ENCODE measurements at places on chromosomes 7 and 10.

DNA sequence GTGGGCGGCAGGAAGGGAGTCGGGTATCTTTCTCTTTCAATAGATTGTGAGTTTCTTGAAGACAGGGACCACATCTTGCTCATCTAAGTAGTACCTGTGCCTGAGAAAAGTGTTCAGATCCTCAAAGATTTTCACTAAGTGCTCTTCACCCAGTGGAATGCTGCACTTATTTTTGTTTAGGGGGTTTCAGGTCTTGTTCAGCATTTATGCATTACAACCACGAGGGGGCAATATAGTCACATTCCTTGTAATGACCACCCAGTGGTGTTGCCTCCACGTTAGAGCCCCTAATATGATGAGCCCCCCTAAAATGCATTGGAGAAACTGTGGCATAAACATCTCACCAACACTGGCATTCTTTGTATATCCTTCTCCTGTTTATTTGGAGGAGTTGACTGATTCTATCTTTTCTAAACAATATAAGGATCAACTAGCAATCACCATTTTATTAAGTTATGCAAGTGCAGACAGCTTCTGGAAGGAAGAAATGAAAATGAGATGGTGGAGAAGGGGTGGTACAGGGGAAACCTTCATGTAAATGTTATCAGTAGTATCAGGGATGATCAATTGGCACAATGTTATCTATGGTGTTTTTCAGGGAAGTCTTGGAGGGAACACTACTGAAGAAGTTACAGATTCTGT is 3.1 kb upstream of the PAPSS2 start:
- DNase-seq: no peak

- no peak for DNase-seq
These were observed 5.3 kb upstream of the LDB3 start for GRCh38 chr10:86663046-86663345.

- DNase-seq: no peak
These were observed 24.9 kb downstream of the CYP2W1 start for GRCh38 chr7:1007901-1008300.

- DNase-seq: no peak
These were observed 250.0 kb upstream of the HGF start for GRCh38 chr7:82019551-82020475.

GRCh38 chr7:150580638-150581394 is 13.6 kb downstream of the GIMAP4 start:
- DNase-seq: no peak

- DNase-seq: no peak
These were observed 903 bp upstream of the KCNMA1 start for GRCh38 chr10:77638321-77639101.

DNA sequence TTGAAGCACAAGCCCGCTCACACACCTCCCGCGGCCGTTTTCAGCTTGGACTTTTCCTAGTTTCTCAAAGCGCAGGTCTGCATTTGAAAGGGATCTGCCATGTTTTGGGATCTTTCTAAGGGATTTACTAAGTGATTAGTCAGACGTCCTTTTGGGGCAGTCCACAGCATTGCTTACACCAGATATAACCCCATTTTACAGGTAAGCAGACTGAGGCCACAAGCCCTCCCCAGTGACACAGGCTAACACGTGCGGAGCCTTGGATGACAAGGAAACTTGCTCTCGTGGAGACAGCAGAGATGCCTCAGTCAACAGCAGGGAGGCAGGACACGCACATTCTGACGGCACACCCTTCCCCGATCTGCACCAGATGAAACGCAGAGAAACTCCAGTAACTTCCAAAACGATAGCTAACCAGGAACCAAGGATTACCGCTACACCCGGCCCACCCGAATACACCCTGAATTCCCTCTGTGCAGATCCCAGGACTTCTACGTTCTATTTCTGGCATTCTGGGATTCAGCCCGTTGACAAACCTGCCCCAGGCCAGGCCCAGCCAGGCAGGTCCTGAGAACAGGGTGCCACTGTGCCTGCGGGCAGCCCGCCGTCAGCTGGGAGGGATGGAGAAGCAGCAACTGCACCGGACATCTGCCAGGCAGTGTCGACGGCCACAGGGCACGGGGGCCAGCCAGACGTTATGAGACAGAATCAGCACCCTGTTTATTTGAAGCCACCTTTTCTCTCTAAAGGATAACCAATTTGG is 27.9 kb downstream of the FOXL3 start:
- no peak for DNase-seq

- DNase-seq: no peak
These were observed 169.9 kb upstream of the ASAH2 start for GRCh38 chr10:50421026-50421719.

GRCh38 chr7:123537026-123537642 is 2.7 kb upstream of the IQUB start:
- DNase-seq: no peak

GRCh38 chr7:116525298-116525912 is 569 bp downstream of the CAV1 start:
- no peak for DNase-seq

DNA sequence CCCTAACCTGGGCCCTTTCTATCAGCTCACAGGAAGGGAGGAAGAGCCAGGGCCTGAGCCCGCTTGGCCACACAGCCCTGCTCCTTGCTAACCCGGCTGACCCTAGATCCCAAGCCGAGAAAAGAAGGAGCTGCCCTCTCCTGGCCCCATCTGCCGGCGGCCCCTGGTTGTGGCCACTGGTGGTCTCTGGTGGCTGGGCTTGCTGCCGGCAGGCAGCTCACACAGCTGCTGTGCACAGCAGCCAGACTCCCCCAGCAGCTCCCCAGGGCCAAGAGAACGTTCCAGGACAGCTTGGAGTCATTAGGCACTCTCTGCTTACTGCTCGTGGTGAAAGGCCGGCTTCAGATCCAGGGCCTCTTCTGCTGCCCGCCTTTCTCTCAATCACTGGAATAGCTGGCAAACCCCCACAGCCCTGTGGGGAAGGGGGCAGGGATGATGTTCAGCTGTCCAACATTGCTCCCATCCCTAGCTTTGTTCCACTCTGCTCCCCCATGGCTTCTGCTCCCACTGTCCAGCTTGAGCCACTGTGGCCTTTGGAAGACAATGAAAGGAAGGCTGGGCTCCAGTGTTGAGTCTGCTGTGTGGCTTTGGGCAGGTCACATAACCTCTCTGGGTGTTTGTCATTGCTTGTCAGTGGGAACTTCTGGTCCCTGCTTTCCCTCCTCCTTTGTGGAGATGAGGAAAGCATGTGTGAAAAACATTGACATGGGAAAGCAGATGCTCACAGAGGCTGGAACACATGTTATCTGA is 35.4 kb upstream of the COL13A1 start:
- DNase-seq: no peak

- no peak for DNase-seq
These were observed 124.8 kb downstream of the PPP1R17 start for GRCh38 chr7:31811650-31812461.

DNA sequence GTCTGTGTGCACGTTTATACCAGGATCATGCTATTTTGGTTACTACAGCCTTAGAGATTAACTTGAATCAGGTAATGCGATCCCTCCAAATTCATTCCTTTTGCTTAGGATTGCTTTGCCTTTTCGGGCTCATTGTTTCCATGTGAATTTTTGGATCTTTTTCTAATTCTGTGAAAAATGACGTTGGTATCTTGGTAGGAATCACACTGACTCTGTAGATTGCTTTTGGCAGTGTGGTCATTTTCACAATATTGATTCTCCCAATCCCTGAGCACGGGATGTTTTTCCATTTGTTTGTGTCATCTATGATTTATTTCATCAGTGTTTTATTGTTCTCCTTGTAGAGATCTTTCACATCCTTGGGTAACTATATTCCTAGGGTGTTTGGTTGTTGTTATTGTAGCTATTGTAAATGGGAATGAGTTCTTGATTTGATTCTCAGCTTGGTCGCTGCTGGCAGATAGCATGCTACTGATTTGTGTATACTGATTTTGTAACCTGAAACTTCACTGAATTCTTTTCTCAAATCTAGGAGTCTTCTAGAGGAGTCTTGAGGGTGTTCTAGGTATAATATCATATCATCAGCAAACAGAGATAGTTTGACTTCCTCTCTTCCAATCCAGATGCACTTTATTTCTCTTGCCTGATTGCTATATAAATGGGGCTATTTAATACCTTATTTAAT is 18.2 kb downstream of the SNX8 start:
- DNase-seq: no peak

DNA sequence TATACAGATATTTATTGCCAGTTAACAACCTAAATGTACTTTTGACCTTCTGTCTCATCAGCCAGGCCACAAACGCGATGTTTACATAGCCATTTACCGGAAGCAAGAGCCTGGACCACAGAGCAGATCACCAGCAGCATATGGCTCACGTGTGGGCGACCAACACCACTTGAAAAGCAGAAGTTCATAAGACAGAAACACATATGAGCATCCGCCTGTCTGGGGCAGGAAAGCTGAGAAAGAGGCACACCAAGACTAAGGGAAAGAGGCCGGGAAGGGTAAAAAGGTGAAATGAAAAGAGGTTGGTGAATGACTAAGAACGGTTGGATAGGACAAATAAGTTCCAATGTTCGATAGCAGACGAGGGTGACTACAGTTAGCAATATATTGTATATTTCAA is 1.3 kb downstream of the ABCB1 start:
- DNase-seq: no peak

DNA sequence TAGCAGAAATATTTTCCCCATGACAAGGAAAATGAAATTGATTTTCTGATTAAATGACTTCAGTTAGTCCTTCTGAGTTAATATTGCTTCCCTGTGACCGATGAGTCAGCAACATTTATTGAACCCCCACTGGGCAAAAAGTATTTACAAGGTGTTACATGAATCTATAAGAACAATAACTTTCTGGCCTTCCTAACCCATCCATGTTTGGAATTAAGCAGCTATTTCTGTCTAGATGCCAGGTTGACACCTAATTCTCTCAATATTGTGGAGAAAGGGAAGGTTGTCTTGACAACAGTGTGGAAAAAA is 112.9 kb upstream of the JAZF1 start:
- no peak for DNase-seq
